HepG2 (cell line): ENCODE measurements at places on chromosomes 12 and 14.

DNA sequence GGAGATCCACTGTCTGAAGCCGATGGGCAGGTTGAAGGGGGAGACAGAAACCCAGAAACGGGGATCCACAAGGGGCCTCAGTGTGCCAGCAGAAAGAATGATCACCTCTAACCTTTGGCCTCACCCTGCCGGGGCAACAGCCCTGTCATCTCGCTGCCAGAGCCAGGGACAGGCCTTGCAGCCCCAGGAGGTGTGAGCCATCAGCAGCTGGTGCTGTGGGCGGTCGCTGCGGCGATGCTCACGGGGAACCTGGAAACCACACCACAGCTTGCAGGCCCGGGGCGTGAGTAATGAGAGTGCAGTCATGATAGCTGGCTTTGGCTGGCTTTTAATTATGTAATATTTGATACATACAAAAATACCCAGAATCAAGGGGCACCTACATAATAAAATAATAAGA, 4.7 kb upstream of the TTC7B start:
- no peak for DNase-seq

DNA sequence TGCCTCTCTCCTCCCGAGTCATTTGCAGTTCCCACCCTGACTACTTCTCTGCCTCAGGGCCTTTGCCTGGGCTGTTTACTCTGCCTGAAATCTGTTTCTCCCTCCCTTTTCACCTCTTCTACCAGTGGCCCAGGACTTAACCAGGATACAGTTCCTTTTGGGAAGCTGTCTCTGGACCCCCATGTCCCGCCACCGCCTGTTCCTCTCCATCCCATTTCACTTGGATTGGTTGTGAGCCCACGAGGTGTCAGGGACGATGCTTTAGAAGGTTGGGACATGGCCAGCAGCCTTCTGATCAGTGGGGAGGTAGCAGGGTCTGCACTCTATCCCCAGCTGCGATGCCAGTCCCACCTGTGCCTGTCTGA, 51.8 kb downstream of the FAM222A start:
- no peak for DNase-seq

GRCh38 chr12:80262346-80262745, 163.0 kb downstream of the OTOGL start:
- DNase-seq, result no peak

DNA sequence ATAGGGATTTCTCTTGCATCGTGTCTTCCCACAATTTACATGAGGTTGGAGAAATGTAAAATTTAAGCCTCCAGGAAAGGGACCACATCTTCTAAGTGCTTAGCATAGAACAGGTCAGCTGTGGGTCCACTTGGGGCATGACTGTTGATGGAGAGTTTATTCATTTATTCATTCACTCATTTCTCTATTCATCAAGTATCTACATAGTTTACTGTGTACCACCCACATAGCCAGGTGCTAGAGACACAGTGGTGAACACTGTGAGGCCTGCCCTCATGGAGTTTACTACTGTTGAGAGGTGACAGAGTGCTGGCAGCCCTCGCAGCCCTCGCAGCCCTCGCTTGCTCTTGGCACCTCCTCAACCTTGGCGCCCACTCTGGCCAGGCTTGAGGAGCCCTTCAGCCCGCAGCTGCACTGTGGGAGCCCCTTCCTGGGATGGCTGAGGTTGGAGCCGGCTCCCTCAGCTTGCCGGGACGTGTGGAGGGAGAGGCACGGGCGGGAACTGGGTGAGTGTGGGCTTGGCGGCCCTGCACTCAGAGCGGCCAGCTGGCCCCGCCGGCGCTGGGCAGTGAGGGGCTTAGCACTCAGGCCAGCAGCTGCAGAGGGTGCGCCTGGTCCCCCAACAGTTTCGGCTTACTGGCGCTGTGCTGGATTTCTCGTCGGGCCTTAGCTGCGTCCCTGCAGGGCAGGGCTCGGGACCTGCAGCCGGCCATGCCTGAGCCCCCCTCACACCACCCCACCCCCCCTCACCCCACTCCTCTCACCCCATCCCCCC, 1.7 kb upstream of the JPH4 start:
- DNase-seq, result peak; percentile 10

DNA sequence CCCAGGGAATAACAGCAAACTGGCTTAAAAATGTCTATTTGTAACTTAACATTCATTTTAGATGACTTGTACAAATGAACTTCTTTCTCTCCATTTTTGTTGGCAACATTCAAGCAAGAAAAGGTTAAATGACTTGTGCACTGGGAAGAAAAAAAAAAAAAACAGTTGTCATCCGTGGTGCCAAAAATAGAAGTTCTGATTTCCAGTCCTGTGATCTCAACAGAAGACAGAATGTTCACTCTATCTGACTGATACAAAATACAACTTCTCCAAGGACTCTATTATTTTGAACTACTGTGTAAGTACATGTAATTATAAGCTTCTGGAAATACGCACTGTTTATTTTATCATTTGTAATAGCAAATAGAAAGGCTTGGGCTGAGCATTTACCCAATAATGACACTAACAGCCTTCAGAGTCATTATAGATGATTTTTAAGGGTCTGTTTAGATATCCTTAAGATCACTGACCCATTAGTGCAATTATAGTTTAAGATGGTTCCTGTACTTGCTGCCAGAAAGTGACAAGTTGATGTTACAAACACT, 59.9 kb downstream of the LIN7A start:
- no peak for DNase-seq

DNA sequence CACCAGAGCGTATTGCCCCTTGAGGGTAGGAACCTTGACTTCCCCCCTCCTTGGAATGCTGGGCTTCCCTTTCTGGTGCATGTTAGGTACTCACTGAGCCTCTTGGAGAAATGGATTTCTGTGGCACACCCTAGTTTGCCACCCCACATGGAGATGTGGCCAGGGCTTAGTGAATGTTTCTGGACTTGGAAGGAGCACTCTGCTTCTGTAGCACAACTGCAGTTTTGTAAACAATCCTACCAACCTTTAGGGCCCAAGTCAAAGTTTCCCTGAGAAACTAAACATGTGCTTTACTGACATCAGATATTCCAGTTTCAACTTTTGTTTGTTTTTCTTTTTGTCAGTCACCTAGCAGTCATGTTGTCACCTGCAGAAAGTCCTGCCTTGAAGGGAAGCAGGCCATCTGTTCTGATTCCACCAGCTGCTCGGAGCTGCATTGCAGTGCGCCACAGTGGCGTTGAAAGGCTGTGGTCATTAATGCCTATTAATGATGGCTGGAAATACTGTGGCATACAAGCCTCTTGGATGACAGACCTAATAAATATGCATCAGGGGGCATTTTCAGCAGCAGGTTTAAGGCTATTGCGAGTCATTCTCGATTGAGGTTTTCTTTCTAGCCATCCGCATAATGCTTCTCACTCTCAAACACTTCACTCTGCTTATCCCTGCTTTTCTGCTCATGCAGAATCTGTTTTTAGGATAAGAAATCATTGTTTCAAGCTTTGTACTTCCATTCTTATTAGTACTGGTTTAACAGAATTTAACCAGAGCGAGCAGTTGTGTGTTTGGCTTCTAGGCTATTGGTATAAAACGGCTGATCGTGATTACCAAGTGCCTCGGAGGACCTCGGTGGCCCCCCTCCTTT, 7.8 kb downstream of the PELI2 start:
- no peak for DNase-seq

- no peak for DNase-seq
Observed at GRCh38 chr12:46354111-46354801, 18.3 kb downstream of the SLC38A2 start.

DNA sequence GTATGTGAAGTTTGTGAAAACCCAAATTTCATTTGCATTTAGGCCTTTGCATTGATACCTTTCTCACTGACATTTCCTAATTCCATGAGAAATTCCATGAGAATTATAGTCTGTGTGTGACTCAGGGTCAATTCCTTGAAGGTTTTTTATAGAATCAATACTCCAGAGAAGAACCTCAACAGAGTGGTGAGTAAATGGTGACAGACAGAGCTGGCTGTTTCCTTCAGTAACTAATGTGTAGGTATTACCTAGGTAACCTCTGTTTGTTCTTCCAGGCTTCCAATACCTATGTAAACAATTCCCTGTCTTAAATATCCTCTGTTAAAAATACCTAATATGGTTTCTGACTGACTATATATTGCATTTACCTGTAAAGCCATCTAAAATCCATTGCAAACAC, 117.0 kb downstream of the TTC8 start:
- DNase-seq, result no peak

DNA sequence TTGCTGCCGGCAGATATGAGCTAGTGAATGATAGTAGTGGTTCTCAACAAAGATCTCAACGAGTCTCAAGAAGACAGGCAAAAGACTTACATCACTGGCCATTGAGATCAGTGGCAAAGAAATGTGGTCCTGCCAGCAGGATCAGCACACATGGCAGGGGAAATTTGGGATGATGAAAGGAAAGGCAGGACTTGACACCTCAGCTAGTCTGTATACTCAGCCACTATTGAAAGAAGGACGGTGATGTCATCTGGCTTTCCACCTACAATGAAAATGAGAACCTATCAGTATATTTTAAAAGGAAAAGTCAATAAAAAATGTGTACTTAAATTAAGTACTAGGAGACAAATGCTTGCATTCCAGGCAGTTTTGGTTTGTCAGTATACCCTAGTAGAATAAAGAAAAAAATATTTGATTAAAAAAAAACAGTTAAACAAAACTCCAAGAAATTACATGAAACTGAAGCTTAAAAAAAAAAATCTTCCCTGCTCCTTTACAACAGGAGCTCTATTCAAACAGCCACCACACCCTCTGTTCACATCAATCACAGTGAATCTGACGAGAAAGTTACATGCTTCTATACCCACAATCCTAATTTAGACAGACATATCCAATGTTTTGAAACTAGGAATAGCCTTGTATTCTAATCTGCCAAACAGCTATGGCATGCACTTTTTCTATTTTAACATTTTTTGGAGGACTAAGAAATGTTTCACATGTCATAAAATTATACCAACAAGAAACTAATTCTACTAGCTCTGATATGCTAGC, 34.9 kb downstream of the RAD9B start:
- DNase-seq, result no peak

- DNase-seq, result no peak
Observed at GRCh38 chr12:115190010-115190770, 506.2 kb upstream of the TBX3 start.

- DNase-seq, result no peak
Observed at GRCh38 chr12:13075118-13075480, 28.4 kb downstream of the GSG1 start.

- no peak for DNase-seq
Observed at GRCh38 chr14:90560991-90561390, 164.2 kb downstream of the CALM1 start.

- DNase-seq, result peak; percentile 24
Observed at GRCh38 chr14:59464486-59465315, 479 bp downstream of the GPR135 start.

GRCh38 chr14:75752086-75752485, 91.0 kb downstream of the TTLL5 start:
- DNase-seq, result no peak

DNA sequence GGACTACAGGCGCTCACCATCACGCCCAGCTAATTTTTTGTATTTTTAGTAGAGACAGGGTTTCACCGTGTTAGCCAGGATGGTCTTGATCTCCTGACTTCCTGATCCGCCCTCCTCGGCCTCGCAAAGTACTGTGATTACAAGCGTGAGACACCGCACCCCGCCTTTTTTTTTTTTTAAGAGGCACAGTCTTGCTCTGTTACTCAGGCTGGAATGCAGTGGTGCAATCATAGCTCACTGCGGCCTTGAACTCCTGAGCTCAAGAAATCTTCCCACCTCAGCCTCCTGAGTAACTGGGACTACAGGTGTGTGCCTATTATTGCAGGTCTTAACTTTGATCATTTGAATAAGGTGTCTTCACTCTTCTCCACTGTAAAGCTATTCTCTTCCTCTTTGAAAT, 5.3 kb upstream of the GLTP start:
- DNase-seq, result no peak

GRCh38 chr14:57061009-57061711, 207.5 kb downstream of the EXOC5 start:
- no peak for DNase-seq

DNA sequence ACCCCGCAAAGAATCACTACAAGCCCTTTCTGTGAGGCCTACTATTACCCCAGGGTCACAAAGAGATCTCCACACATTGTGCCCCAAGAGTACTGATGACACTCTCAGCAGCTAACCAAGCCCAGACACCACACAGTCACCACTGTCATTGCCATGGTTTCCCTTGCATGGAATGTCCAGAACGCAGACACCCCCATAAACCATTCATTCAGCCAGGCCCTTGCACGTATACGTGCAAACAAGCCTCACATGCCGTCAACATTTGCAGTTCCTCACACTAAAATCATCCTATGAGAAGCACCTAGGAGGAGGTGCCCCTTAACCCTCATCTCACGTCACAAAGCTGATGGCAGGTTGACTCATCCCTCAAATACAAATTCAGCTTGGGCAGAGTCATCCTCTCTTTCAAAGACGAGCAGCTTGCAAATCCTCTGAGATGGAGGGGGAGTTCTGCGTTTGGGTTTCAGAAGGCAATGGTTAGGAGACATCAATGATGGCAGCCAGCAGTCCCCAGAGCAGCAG, 17.1 kb upstream of the KRT77 start:
- DNase-seq, result no peak

DNA sequence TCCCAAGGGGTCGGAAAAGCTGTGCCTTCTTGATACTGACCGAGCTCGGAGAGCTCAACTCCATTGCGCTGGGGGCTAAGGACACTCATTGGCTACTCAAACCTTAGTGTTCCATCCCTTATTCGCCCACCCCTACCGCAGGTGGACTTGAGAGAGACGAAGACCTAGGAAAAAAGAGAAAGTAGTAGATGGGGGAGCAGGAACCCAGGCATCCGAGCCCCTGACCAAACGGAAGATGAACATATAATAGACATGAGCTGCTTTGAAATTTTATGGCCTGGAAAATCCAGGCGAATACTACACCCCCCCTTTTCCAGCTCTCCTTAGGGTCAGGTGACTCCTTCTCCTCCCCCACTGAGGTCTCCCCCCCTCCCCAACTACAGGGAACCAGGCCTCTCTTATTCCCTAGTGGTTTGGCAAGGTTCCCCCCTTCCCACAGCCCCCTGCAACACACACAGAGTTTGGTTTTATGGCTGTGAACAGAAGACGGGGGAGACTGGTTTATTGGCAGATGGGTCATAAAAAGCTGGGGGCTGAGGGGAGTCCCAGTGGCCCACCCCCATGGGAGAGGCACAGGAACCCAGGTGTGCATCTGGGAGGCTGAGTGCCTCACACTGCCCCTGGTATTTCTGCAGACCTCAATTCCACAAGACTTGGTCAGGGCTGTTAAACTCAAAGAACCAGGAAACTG, 1.6 kb downstream of the GDF11 start:
- DNase-seq, result no peak

DNA sequence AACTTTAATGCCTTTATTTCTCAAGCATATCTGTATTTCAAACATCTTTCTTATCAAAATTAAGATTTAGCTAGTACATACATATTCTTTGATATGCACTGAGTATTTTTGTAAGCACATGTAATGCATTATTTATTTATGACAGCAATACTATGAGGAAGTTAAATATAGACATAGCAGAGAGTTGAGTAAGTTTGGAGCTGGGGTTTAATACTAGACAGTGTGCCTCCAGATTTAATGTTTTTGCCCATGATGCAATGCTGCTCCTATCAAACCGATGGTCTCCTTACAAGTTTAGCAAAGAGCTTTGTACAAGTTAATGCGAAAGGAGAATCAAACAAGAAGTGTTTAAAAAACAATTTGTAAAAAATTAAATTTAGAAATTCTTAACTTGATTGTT, 826.6 kb upstream of the MGAT4C start:
- no peak for DNase-seq

- DNase-seq, result no peak
Observed at GRCh38 chr12:64478661-64479060, 26.7 kb downstream of the TBK1 start.
